Stimulated activated CD4-positive, alpha-beta T cell treated with anti-CD3 and anti-CD28 coated beads, Interleukin-1b, Interleukin-23, amount 100 ng/mL, for 4 hours (primary cell): ENCODE measurements at places on chromosomes 5 and 9.

DNA sequence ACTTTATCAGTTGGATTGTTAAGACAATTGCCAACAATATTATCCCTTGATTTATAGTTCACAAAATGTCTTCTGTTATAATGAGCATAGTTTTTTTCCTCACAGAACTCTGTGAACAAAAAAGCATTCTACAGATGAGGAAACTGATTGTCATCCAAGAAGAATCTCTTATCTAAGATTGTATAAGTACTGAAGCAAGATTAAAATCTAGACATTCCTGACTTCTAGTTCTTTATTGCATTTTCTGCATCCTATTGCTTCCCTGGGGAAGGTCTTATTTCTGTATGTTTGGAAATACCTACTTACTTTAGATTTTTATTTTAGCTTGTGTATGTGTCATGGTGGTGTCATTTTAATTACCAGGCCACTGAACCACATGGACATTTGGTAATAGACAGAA lies 884.9 kb upstream of the WWC1 start:
- DNase-seq: no peak

DNA sequence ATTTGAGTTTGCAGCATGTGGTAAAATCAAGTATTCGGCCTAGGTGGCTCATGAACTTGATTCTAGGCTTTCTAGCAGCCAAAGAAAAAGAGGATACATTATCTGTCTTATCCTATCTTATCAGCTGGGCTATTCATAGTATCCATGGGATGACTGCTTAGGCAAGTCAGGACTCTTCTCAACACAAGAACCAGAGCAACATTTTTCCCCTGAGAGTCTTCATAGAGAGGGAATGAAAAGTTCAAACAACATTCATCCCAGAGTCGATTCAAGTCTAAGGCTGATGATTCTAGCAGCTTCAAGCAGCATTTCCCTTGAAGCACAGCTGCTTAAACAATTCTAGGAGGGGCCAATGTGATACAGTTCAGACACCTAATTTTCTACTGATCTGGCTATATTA lies 3.0 kb downstream of the S100Z start:
- DNase-seq: no peak

DNA sequence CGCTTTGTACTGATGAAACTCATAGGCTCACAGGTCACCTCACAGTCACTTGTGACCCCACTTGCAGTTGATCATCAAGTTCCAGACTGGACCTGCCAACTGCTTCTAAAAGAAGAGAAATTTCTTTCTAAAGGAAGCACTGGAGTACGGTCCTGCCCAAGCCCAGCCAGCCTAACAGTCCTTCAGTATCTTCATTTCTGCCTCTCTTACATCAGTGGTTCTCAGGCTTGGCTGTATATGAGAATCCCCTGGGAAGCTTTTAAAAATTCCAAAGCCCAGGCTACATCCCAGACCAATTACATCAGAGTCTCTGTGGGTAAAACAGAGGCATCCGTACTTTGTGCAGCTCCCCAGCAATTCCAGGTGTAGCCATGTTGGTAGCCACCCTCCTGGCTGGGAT lies 282.1 kb downstream of the NFIB start:
- DNase-seq: no peak

GRCh38 chr9:71863631-71864030 lies 47.4 kb downstream of the ABHD17B start:
- DNase-seq: no peak

GRCh38 chr9:130884542-130885483 lies 11.8 kb downstream of the QRFP start:
- DNase-seq: no peak

DNA sequence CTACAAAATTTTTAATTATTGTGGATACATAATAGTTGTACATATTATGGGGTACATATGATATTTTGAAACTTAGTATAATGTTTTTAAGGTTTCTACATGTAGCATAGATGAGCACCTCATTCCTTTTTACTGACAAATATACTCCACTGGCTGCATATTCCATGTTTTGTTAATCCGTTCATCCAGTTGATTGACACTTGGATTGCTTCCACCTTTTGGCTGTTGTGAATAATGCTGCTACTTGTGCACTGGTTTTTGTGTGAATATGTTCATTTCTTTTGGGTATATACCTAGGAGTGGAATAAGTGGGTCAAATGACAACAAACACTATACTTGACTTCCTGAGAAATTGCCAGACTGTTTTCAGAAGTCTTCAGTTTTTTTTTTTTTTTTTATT lies 2.8 kb upstream of the ENTREP1 start:
- DNase-seq: no peak
